Uterus (tissue), 4 donors: ENCODE measurements at places on chromosomes 4 and X. TPM values are rescaled to one million over a fixed set of nuclear protein-coding genes. Genes with fewer than 3 reads are reported as not detected.

DNA sequence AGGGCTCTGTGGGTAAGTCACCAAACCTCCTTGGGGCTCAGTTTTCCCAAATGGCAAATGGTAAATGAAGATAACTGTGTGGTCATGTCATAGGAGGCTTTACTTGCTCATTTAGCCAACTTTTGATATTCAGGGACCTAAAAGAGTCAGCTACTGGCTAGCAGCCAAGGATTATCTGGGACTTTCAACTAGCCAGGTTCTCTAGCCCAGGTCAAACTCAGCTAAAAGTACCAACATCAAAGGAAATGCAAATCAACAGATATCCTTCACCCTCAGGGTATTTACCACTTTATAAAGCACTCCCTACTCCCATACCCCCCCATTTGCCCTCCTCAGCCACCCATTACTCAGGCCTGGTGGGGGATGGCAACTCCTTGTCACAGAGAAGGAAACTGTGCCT, 7.5 kb downstream of the AMER1 start:
- H3K36me3 ChIP-seq: no peaks in the 10 kb centered on the region
- H3K27ac ChIP-seq: no peak overlapping the region
- H3K4me1 ChIP-seq: no peaks in the 10 kb centered on the region
- H3K4me3 ChIP-seq: no peak overlapping the region
- H3K27me3 ChIP-seq: no peaks in the 10 kb centered on the region
- DNase-seq: no peak

GRCh38 chr4:26372525-26373172, 51.8 kb downstream of the RBPJ start:
- no peaks in the 10 kb centered on the region for H3K36me3 ChIP-seq
- H3K27ac ChIP-seq: no peak overlapping the region
- peaks cover 6% of the 10 kb centered on the region for H3K4me1 ChIP-seq
- DNase-seq: no peak

DNA sequence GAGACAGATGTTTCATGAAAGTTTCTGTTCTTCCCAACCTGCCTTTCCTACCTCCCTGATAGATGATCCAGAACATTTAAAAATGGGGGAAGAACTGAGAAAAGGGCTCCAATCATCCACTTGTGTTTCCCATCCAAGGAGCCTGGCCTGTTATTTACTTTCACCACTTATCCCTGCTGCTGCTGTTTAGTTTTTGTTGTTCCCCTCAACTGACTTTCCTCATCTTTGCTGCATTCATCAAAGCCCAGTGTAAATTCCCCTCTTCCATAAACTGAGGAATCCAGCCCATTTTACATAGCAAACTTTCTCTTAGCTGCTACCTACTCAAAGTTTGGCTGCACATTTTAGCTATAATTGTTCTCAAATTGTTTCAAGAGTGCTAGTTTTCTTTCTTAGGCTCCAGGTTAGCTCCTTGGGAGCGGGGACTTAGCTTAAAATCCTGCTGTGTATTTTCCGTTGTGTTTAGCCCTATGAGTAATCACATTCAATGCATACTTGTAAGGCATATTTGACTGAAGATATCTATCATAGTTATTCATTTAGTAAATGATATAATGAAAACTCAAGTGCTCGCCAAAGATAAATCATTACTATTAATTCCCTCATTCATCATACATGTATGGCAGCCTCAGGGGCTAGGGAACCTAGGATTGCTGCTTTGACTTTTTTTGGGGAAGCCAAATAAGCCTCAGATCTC, 1.4 kb upstream of the PTPN13 start:
- no peaks in the 10 kb centered on the region for H3K36me3 ChIP-seq
- H3K27ac ChIP-seq: peak overlapping the region; percentile 91
- no peak for DNase-seq
- peak overlapping the region; percentile 86 for H3K4me3 ChIP-seq
- no peaks in the 10 kb centered on the region for H3K27me3 ChIP-seq

GRCh38 chrX:70268034-70268433, at the start of gene ARR3:
Gene ARR3 (plus strand): TSS chrX:70268334. CDS start chrX:70269386, 1,052 bp downstream.
- no peaks in the 10 kb centered on the region for H3K27me3 ChIP-seq
- no peak within 1 kb of the TSS for H3K27ac ChIP-seq
- H3K4me1 ChIP-seq: no peaks in the 10 kb centered on the region
- no peak within 1 kb of the TSS for H3K4me3 ChIP-seq

DNA sequence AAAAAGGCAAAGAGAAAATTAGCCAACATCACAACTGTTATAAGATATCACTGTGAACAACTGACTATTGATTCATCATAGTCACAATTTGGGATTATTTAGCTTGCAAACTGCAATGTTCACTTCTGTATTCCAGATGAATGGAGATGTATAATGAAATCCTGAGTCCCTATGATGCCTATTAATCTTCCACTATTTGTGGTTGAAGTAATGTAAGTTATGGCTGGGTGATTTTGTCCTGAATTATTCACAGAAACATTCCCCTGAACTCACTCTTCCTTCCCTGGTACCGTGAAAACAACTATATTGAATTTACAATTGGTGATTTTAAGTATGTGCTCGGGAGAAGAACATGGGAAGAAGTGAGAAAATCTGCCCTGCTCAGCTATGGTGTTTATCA, 50.8 kb upstream of the NPFFR2 start:
- DNase-seq: no peak
- H3K36me3 ChIP-seq: no peaks in the 10 kb centered on the region
- no peak overlapping the region for H3K4me3 ChIP-seq
- H3K4me1 ChIP-seq: no peaks in the 10 kb centered on the region

DNA sequence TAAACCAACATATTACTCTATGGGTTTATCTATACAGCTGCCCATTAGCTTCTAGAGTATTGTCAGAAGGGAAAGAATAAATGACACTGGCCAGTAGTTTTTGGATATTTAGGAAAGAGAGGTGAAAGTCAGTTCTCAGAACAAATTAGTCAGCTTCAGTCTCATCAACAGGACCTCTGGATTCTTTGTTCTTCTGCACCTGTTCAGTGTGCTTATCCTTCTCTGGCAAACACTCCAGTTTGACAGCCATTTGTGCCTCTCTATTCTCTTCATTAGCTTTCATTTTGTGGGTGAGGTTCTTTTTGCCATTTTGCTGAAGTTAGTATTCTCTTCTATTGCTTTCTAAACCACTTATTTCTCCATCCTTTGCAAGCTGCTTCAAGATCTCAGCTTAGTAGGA, 107.0 kb downstream of the PCDH18 start:
- no peaks in the 10 kb centered on the region for H3K36me3 ChIP-seq
- H3K27me3 ChIP-seq: no peaks in the 10 kb centered on the region
- H3K4me1 ChIP-seq: no peaks in the 10 kb centered on the region
- DNase-seq: no peak

COL25A1 gene
- total RNA-seq: 41.1 TPM

ATP2B3 gene
- total RNA-seq: 0.09 TPM

S100P gene
- total RNA-seq: 1.3 TPM

HS3ST1 gene
- total RNA-seq: 5.0 TPM

NXF2 gene
- total RNA-seq: not detected
